COR-L47 (cell line): ENCODE measurements at places on chromosomes 7 and 10.

DNA sequence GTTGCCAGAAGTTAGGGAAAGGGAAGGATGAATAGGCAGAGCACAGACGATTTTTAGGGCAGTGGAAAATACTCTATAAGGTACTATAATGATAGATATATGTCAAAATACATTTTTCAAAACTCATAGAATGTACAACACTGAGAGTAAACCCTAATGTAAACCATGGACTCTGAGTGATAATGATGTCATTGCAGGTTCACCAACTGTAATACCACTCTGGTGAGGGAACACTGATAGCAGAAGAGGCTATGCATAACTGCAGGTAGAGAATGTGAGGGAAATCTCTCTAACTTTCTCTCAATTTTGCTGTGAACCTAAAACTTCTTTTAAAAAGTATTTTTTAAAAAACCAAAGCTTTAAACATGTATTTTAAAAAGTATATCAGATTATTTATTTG is 22.1 kb downstream of the POT1 start:
- DNase-seq = no peak

DNA sequence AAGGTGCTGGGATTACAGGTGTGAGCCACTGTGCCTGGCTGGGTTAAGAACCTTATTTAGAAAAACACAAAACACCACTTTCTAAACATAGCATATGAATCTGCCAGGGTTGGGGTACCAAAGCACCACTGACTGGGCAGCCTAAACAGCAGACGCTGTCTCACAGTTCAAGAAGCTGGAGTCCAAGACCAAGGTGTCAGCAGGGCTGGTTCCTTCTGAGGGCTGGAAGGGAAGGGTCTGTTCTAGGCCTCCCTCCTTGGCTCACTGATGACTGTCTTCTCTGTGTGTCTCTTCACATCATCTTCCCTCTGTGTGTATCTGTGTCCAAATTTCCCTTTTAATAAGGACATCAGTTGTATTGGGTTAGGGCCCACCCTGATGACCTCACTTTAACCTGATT is 49.6 kb downstream of the HIPK2 start:
- no peak for DNase-seq

DNA sequence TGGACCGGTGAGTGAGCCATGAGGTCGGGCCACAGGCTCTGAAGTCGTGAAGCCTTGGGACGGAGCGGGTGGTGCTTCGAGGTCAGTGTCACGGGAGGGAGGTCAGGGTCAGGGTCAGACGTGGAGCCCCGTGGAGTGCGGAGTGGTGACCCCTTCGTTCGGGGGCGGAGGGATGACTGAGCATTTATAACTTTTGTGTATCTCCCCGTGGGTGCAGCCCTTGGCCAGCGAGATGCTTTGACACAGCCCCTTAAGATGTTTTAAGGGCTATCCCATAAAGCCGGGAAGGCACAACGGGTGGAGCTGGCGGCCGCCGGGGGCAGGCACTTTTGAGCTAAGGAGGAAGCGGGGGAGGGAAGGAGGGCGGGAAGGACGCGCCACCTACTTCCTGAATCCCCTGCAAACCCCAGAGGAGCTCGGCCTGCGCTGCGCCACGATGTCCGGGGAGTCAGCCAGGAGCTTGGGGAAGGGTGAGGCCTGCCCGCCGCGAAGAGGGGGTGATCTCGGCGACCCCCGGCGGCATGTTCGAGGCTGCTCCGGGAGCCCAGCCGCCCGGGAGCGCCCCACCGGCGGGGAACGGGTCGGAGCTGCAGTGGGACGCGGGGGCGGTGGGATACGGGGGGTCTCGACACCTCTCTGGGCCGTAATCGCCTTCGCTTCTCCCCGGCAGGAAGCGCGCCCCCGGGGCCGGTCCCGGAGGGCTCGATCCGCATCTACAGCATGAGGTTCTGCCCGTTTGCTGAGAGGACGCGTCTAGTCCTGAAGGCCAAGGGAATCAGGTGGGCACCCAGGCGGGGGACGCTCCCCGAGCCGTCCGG is at the start of gene GSTO1:
GSTO1 (plus strand) TSS at position 400 of the 818 bp plus-strand sequence; CDS start at position 437, 37 bp downstream.
- no peak for DNase-seq

DNA sequence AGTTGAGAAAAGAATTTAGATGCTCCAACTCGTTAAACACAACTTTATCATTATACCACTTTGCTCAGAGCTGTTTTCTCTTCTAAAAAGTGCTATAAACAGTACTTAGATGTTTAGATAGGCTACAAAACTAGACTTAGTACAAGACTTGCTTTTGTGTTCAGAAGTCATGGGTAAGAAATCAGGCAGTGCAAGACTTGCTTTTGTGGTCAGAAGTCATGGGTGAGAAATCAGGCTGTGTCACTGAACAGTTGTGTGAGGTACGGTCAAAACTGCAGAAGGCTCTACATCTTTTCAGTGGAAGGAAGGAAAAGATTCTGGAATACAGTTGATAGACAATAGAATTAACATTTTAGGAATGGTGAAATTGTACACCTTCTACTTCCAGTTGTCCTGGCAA is 239.7 kb downstream of the DNAJB9 start:
- DNase-seq = no peak

- DNase-seq = no peak
Measured at GRCh38 chr10:31477584-31477983, 158.6 kb downstream of the ZEB1 start.

GRCh38 chr10:35486297-35486990 is 118.7 kb upstream of the GJD4 start:
- DNase-seq = no peak

GRCh38 chr7:143436325-143436946 is 6.8 kb upstream of the TAS2R60 start:
- no peak for DNase-seq
